Stimulated activated CD8-positive, alpha-beta memory T cell treated with anti-CD3 and anti-CD28 coated beads, Interleukin-7, amount 100 ng/mL, for 1 hour (primary cell): ENCODE measurements at places on chromosomes 12 and 14.

DNA sequence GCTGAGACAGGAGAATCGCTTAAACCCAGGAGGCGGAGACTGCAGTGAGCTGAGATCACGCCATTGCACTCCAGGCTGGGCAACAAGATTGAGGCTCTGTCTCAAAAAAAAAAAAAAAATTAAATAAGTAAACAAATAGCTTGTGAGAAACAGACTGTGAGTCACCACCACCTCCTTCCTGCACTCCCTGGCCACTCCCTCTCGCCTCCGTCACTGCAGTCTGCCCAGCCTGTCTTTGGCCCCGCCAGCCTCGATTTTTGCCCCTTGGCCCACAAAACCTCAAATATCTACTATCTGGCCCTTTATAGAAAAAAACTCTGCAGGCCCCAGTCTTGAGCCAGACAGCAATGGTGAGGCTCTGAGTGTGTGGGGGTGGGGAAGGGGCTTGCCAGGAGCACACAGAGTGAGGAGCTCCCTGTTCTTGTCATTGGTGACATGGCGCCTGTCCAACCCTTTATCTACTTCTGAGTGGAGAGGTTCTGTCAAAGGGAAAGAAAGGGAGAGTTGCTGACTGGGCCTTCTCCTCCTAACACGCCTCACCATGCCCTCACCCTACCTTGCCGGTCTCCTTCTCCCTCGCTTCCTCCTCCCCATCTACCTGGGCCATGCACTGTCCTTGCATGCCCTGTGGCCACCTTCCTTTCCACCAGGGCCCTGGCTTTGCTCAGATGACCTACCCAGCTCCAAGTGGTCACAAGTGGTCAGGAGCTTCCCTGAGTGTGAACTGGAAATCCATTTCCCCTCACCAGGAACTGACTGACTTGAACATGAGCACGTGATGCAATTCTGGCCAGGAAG is 22.1 kb downstream of the LGMN start:
- DNase-seq: no peak

GRCh38 chr12:12425616-12426015 is 68.7 kb downstream of the BORCS5 start:
- no peak for DNase-seq

DNA sequence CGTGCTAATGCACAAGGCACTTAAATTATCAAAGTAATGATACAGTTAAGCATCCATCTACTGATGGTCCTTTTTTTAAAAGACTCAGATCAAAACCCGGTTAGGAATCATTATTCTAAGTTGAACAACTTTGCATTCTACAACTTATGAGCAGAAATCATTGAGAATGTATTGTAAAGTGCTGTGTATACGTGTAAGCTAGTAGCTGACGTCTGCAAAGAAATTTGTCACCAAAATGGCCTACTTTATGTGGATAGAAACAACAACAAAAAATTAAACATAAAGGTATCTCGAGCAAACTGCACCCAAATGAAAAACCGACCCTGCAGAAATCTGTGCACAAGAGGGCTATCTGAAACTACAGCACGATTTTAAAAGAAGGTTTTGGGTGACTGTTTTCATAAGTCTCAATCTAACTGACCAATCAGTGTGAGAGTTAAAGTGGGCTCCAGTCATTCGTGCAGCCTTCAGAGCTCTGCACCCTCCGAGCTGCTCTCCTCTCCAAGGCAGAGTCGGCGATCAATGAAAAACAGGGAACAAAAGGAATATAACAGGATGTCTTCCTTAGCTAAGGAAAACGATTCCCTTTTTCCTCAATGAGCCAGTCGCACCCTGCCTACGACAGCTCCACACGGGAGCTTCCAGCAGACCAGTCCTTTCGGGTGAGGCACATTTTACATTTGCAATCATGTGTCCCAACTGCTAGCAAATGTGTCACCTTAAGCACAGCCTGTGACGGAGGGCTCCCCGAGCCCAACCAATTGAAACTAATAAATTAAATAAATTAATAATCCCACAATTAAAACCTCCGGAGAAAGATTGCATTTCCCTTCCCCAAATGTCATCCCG is 200.7 kb upstream of the FOXN3 start:
- no peak for DNase-seq

DNA sequence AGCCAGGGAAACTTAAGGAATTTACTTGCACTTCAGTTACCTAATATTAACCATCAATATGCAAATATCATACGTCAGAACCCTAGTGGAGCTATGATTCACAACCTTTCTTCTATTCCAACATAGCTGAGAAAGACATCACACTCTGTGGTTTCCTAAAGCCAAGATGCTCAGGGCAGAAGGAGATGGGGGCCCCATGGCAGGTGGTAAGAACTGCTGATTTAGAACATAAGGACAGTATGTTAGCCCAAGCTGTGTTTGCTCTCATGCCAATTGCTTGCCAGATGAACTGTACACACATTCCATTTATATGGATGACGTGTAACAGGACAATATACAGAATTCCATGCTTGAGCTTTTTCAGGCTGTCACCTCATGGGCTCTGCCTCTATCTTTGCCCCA is 34.6 kb downstream of the HECTD4 start:
- no peak for DNase-seq

GRCh38 chr14:23307687-23308644 is 1.3 kb downstream of the BCL2L2 start:
- no peak for DNase-seq

- no peak for DNase-seq
Observed at GRCh38 chr12:42779186-42779859, 189.8 kb upstream of the PRICKLE1 start.

DNA sequence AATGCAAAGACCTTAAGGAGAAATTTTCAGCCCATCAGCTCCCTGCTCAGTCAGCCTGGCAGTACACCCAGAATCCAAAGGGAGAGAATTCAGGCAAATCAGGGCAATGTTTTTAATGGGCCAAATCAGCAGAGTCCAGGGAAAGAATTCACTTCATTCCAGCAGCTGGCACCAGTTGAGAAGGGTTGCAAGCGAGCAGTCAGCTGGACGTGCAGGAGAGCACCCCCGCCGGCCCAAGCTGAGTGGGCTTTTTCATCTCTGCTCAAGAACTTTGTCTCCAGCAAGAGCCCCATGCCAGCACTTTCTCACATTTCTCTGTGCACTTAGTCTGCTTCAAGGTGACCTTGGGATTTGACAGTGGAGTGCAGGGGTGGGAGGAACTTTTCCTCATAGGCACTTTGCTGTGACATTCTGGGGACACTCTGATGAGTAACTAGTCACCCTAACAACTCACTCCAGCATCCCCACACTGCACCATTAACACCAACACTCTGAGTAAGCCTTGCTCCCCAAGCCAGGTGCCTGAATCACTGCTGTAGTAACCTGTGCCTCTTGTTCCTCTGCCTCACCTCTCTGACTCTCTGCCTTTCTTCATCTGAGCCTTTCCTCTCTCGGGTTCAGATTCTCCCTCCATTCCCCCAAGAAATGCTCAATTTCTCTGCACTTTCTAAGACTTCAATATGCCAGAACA is 2.2 kb downstream of the ENDOU start:
- DNase-seq: no peak

GRCh38 chr12:30850684-30851083 is 75.9 kb upstream of the TSPAN11 start:
- no peak for DNase-seq

DNA sequence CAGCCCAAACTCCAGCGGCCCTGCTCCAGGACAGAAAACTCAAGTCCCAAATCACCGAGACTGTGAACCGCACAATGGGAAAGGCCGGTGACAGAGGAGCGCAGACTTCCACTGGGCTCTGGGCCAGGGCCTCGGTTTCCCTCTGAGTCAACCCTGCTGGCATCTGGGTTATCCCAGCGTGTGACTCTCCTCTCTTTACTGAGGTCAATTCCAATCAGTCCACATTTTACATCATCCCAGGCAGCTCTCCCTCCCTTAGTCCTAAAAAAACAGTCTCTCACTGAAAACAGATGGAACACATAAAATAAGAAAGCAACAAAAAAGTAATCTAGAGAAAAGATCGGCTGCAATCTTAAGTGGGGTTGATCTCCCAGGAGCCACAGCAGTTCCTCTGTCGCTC is 36.9 kb downstream of the ITPK1 start:
- DNase-seq: no peak

DNA sequence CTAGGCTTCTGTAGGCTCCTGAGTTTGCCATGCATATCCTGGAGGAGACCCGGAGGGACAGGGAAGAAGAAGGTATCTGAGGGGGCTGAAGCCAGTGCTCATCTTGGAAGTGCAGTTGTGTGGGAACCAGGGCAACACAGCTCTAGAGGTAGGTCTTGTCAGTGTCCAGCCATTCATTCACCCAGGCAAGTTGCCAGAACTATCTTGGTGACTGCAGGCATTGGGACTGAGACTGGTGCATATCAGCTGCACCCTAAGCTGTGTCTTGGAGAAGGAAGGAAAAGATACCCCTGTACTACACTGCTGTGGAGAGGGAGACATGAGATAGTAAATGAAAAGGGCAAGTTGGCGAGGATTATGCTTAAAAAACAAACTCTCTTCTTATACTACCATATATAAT is 4.9 kb upstream of the WIF1 start:
- DNase-seq: no peak

GRCh38 chr14:77923131-77923936 is 123.4 kb downstream of the ADCK1 start:
- DNase-seq: no peak

DNA sequence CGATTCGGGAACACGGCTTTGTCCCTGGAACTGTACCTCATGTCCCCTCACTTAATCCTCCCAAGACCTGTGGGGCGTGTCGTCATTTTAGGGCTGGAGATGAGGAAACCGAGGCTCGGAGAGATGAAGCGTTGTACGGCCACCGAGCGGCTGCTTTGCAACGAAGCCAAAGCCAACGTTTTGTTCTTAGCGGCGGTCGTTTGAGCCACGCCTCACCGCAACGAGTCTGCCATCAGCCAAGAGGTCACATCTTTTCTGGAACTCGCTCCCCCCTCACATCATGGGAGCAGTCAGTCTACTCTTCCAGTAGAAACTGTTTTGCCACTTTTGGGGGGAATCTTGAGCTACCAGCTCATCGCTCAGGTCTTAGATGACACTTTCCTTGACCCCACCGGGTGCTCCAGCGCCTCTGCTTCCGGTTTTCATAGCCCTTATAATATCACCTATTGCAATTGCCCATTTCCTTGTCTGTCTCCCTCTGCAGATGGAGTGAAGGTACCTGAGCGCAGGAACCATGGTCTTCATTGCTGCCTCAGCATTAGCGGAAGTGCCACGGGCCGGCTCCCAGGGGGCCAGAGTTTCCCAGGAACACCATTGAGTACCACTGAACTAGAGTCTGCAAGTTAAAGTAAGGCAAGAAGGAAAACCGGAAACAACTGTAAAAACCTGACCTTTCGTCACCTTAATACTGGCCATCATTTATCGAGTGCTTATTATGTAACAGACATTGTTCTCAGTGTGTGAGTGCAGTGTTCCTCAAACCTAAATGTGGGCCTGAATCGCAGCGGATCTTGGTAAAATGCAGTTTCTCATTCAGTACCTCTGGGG is 19.6 kb downstream of the NINJ2 start:
- no peak for DNase-seq
